ENCODE measurements at places on chromosomes 4 and X.

DNA sequence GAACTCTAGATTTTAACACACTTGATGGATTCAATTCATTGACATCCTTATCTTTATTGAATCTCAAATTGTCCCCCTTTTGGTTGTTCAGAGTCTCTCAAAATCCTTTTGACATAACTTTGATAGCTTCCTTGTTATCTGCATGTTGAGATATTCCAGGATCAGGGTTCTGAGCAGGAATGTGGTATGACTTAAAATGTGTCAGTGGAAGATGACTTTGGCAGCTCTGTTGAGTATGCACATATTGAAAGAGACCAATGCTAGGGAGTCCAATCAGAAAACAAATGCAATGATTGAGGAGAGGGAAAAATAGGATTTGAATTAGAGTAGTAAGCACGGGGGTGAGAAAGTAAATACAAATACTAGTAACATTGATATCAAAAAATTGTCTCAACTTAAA lies 93.8 kb downstream of the MANBA start:
- DNase-seq: no peak

GRCh38 chrX:10538831-10539230 lies 81.6 kb downstream of the MID1 start:
- no peak for DNase-seq

- DNase-seq: no peak
Measured at GRCh38 chr4:144313370-144313769, 172.9 kb upstream of the GYPA start.

DNA sequence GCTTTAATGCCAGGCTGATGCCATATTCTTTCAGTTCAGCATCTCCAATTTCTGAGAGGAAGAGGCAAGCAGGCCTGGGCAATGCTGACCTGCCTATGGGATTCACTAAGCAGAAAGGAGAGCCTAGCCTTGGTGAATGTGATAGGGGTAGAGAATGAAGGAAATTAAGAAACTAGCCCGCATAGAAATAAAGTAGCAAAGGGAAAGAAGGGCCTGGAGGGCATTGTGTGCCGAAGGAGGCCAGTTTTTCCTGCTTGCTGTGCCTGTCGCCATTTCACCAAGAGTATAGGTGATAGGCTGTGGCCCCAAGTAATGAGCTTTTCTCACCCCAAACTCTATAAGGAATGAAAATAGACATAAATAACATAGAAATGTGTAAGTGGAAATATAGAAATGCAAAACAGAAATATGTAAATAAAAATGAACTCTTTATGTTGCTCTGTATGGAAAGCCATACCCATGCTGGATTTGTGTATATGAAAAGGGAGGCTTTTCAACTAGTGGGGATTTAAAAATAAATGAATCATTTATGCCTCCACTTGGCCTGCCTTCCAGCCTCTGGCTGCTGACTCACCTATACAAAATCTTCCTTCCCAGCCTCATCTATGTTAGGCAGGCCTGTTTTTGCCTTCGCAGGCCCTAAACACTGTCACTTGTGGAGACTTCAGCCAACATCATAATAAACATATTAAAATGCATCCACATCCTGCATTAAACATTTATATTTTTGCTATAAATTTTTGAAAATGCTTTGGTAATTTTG lies 5.1 kb upstream of the OCRL start:
- no peak for DNase-seq

GRCh38 chrX:21700967-21701366 lies 42.8 kb upstream of the KLHL34 start:
- DNase-seq: no peak

- no peak for DNase-seq
Measured at GRCh38 chr4:147381749-147382148, 99.1 kb upstream of the EDNRA start.

- no peak for DNase-seq
Measured at GRCh38 chr4:4792466-4792865, 67.0 kb upstream of the MSX1 start.

DNA sequence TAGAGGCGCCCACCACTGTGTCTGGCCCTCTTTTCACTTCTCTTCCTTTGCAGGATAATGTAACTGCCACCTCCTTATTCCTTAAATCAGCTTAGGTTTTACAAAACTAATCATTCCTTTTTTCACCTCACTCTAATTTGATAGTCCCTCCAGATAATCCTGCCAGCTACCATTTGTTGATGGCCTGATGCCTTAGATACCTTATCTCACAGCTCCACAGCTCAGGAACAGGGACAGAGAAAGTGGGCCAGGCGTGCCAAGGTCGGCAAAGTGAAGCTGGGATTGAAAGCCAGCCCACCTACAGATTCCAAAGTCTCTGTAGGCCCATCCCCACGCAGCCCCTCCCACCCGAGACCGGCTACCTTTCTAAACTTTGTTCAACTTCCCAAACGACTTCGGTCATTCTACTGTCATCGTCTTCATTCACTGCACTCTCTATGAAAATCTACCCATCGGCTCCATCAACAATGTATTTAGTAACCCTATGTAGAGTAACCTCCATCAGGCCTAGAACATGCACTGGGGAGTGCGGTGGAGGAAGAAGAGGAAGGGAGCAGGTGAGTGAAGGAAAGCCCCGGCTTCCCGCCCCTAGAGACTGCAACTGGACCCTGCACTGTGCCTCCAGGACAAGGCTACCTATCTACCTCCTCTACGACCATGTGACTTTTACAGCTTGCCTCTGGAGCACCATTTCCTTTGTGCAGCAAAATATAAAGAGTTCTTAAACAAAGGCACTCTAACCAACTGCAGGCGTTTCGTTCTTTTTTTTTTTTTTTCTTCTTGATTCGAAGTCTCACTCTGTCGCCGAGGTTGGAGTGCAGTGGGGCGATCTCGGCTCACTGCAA lies 1.5 kb downstream of the CASP6 start:
- DNase-seq: no peak

DNA sequence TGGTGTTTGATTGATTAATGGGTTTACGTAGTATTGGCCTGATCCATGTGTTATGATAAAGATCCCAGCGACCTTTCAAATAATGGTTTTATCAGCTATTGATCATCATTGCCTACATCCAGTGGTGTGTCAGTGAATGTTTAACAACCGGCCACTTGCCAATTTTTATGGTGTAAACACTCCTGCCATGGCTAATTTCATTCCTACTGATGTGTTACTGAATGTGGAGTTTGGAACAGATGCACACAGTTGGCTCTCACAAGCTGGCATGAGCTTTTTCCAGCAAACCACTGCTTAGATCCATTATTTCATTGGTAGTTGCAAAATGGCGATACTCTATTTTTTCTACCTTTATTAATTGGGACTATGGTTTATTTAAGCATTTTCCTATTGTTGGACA lies 139.9 kb downstream of the REPS2 start:
- DNase-seq: no peak

DNA sequence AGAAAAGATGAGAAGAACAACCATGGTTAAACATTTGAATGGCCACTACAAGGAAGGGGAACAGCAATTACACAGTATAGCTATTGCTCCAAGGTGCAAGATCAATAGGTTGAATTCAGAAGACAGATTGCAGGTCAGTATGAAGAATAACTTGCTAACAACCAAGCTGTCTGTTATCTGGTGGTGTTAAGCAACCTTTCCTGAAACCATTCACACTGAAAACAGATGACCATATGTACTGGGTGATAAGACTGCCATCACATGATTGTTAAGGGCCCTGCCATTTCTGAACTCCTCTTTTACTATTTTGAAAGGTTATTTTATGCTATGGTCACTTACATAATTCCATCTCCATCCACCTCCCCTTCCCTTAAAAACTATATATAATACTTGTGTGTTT lies 6.8 kb downstream of the GABRA3 start:
- no peak for DNase-seq

- DNase-seq: no peak
Measured at GRCh38 chr4:101280866-101281600, 66.3 kb downstream of the PPP3CA start.

GRCh38 chr4:98586962-98587354 lies 71.5 kb downstream of the TSPAN5 start:
- no peak for DNase-seq

- DNase-seq: no peak
Measured at GRCh38 chr4:127783955-127784770, 2.0 kb downstream of the HSPA4L start.

GRCh38 chr4:63786171-63786570 lies 623.1 kb downstream of the TECRL start:
- DNase-seq: no peak

GRCh38 chr4:84237008-84237407 lies 262.1 kb downstream of the NKX6-1 start:
- no peak for DNase-seq

- no peak for DNase-seq
Measured at GRCh38 chr4:108237693-108238092, 69.0 kb upstream of the LEF1 start.

DNA sequence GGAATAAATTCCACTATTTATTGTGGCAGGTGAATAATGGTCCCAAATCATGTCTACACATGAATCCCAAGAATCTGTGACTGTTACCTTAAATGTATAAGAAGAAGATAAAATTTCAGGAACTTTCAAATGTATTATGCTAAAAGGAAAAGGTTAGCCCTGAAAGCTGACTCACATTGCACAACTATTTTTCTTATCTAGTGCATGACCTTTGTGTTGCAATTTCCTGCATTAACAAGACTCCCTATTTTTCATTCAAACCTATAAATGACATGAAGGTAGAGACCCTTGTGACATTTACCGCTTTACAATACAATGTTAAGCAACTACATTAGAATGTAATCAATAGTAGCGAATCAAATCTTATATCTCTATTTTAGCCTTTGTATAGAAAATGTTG lies 36.7 kb downstream of the UBQLN2 start:
- DNase-seq: no peak

- DNase-seq: no peak
Measured at GRCh38 chr4:5192271-5192670, 141.0 kb downstream of the STK32B start.

DNA sequence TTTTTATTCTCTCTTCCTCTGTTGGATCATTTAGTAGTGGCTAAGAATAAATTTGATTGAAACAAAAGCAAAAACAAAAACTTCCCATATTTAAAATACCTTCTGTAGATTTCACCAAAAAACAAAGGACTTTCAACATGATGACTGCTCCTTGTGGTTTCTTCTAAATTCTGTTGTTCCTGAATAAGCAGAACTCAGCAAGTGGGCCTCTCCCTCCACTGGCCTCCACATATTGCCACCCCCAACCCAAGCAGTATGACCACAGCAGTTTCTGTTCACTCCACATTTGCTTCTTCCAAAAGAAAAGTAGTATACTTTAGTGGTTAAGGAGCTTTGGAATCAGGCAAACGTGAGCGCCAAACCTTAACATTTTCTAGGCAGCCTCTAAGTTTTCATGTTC lies 114.7 kb downstream of the COX18 start:
- DNase-seq: no peak

- DNase-seq: no peak
Measured at GRCh38 chr4:109760682-109761081, 30.8 kb upstream of the PLA2G12A start.

- DNase-seq: peak; percentile 37
Measured at GRCh38 chr4:7803992-7804755, 135.5 kb downstream of the AFAP1 start.

GRCh38 chrX:31271615-31272471 lies 200.0 kb upstream of the FTHL17 start:
- no peak for DNase-seq

DNA sequence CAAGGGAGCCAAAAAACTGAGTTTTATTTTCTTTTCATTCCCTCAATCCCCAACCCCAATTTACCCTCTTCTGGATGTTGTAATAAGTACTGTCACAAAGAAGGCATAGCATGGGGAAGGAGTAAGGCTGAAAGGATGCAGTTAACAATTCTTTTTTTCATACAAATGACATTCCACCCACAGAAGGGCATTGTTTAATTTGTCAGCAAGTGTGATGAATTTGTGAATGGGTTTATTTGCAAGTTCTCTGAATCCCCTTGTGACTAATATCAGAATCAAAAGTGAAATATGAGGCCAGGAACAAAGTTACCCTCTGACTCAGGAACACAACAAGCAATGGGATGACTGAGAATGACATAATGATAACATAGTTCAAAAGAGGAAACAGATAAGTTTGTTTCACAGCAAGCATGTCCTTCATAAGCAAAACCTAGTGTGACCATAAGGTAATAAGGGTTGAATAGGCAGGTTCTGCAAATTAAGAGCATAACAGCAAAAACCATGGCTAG lies 2.1 kb downstream of the GEMIN8 start:
- DNase-seq: no peak

GRCh38 chr4:54588404-54588803 lies 69.4 kb upstream of the KIT start:
- DNase-seq: no peak

DNA sequence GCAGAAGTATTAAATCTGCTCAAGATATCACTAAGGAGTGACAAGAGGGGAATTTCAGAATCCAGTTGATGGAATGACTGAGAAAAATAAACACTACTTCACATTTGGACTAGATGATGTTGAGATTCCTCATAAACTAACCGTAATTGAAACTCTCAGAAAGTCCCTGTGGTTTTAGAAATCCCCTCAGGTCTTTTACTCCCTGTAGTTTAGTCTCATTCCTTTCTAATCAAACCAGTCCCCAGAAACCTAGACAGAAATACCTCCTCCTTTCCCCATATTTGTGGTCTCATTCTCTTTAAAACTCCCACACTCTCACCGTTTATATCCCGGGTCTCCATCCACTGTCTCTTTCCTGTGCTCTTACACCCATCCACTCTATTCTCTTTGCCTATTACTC lies 15.0 kb upstream of the TLR1 start:
- DNase-seq: no peak

DNA sequence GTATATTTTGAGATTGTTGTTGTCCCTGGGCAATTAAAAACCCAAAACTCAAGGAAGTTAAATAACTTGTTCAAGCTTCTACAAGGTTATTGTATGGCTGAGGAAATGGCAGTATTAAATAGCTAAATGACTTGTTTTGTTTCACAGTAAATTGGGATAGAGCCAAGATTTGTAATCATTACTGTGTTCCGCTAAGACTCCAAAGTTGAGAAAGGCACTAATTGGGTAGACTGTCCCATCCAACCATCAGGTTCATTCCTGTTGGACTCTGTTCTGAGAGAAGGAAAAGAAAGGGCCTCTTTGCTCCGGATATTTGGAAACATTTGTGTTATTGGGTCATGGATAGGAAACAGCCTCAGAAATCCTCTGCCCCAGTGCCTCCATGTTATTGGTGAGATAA lies 82.2 kb downstream of the DCLK2 start:
- DNase-seq: no peak

DNA sequence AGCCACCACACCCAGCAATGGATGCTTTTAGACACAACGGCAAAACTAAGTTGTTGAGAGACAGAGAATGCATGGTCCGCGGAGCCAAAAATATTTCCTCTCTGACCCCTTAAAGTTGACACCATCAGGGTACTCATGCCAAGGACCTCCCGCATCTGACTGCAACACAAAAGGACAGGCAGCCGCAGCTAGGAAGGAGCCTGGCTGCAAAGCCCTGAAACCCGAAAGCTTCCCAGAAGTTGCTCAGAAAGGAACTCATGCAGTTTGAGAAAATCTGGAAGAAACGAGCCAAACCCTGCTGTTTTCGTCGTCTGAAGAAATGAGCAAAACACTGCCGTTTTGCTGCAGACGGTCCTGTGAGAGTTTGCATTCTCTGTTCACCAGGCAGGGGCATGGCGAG lies 16.5 kb downstream of the DHRSX start:
- DNase-seq: no peak

GRCh38 chrX:141638550-141638949 lies 49.0 kb downstream of the SPANXA2 start:
- no peak for DNase-seq

GRCh38 chrX:47223476-47224250 lies 5.2 kb downstream of the CDK16 start:
- no peak for DNase-seq

Measured in NCI-H2029 (cell line).